ENCODE measurements at places on chromosomes 11 and 22.

DNA sequence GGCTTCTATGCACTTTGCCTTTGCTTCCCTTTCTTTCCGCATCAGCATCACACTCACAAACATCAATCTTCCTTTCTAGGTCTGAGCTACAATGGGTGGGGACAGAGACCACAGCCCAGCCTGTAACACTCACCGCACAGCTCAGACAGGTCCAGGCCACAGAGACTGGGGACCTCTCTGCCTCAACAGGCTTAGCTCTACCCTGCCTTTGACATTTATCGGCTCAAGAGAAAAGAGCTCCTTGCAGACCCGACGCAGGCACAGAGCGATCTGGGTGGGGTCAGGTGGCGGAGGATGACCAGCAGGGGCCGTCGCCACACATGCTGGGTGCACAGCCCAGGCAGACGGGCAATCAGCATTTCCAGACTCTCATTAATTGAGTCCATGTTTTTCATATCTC lies 837.3 kb downstream of the TBC1D22A start:
- DNase-seq: no peak

DNA sequence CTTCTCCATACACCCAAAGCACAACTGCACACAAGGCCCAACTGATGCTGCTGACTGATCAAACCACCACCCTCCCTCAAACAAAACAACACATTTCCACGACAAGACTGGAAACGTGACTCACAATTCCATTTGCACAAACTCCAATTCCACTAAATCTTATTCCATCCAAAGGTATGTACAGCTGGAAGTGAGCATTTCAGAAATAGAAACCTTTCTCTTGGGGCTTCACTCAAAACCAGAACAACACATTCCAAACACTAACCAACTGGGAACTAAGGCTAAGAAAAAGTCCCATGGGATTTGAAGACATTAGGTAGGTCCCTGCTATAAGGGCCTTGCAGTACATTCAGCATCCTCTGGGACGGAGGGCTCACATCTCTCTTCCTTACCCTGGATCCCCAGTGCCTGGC lies 19.6 kb downstream of the MORC2 start:
- peak; percentile 53 for DNase-seq

GRCh38 chr22:29780748-29781676 lies 13.8 kb downstream of the UQCR10 start:
- peak; percentile 92 for DNase-seq

DNA sequence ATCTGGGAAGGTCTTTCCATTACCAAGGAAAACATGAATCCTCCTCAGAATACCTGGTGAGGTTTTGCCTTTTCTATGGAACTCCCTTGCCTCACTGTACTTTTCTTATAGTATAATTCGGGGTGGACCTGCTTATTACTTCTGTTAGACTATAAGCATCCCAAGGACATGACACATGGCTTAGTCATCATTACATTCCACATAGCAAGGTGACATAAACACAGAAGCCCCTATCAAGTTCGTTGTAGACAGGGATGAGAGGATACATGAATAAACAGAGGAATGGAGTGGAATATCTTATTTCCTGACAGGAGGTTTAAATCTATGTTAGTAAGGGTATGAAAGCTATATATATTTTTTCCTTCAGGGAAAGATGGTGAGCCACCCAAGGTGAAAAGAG lies 532.2 kb upstream of the CCDC90B start:
- DNase-seq: no peak

DNA sequence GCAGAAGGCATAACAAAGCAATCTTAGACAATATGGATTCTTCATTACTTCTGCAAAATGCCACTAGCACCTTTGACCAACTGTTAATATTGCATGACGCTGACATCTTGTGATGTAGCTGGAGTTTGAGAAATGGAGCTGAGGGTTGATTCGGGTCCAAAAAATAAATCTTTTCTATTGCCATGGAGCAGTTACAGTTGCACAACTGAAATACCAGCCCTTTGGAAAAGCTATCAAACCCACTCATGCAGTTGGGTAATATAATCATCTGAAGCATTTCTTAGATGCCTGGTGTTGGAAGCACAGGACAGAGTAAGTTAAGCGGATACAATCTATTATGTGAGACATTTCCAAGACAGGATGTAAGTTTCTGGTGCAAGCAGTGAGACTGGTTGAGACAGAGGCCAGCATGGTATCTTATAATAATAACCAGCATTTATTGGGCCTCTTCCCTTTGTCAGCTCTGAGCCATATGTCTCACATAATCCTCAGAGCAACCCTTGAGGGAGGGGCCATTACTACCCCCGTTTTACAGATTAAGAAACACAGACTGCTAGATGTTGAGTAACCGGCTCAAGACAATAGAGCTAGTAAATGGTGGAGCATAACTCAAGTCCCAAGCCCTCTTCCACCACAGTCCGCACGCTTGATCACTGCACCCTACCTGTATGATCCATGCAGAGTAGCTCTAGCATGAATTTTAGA lies 74.9 kb upstream of the CAPRIN1 start:
- DNase-seq: peak; percentile 47

DNA sequence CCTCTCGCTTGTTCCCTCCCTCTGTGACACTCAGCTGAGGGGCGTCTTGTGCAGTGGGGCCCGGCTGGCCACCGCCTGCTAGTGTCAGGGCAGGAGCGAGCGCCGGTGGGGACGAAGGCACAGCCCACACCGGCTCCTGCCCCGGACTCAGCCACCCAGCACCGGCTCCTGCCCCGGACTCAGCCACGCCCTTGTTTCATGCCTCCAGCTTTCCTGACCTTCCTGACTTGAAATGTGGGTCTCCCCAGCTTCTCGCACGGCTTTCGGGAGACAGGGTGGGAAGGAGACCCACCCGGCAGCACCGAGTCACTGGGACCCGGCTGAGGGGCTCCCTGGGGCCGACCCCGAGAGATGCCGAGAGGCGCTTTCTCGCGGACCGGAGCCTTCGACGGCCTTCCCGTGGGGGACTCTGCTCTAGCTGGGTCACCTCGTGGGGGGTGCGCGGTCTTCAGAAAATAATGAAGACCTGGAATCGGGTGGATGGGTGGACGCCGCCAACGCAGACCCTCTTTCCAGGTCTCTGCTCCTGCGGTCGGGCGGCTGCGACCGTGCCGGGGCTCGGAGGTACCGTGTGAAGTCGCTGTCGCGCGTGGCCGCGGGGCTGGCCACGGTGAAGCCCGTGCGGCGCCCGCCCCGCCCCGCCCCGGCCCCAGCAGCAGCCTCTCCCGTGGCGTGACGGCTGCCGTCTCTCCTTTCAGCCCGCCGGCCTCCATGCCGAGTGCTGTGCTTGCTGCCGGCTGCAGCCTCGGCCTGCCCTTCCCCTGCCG lies 10.2 kb downstream of the GLB1L2 start:
- no peak for DNase-seq

DNA sequence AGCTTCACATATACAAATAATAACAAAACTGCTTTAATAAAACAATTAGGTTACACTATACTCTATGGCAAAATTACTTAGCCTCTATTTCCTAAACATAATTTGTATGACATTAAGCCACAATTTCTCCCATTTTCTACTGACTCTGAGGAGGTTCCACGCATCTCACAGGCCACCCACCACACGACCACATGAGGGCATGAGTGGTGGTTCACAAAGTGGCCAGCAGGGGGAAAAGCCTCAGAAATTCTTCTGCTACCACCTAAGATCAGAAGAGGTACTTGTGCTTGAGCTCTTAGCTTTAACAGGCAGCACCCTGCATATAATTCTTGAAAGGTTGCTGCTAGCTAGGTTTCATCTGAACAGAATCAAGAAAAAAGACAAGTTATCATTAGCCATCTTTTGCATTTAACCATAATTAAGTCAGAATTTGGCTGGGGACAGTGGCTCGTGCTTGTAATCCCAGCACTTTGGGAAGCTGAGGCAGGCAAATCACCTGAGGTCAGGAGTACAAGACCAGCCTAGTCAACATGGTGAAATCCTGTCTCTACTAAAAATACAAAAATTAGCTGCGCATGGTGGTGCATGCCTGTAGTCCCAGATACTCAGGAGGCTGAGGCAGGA lies 7.7 kb downstream of the LPXN start:
- DNase-seq: peak; percentile 39

DNA sequence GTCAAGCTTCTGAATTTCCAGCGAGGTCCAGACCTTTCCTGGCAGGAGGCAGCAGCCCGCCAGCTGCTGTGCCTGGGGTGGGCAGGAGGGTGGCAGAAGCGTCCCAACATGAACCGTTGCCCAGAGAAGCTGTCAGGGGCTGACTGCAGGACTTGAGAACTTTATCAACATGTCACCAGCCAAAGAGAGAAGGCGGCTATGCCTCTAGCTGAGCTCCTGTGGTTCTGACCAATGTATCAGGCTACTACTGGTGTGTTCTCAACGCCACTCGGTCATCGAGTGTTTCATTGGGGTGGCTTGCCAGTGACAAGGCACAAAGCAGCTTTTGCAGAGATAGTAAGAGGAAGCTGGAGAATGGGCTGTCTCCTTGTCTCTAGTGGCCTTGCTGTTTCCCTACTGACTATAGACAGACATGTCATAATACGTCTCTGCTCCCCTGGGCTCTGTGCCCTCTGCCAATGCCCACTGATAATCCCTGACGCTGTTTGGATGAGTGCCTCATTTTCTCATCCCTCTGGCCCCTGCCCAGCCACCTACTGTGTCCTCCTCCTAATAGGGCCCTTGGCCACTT lies 17.6 kb upstream of the ASCC2 start:
- DNase-seq: no peak

DNA sequence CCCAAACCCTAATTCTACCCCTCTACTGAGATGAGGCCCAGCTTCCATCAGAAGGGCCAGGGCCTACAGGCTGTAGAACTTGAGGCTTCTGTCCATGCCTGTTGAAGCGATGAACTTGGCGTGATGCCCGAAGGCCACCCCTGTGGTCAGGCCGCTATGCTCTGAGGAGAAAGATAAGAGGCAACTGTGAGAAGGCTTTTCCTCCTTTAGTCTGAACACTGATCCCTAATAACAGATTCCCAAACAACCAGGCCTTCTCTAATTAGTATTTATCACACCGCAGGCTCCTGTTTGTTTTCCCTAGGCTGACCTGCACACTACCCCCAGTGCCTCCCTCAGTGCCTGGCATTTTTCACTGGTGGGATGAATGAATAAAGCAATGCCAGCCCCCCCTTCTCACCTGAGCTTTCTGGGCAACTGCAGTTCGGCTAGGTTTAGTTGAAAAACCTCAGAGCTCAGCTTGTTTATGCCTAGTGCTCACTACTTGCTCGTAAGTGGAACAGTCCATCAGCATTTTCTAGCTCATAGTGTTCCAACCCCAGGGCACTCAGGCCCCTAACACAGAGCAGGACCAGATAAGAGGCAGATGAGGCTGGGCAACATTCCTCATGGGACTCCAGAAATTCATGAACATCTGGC lies 15.2 kb downstream of the PRPF19 start:
- DNase-seq: no peak

DNA sequence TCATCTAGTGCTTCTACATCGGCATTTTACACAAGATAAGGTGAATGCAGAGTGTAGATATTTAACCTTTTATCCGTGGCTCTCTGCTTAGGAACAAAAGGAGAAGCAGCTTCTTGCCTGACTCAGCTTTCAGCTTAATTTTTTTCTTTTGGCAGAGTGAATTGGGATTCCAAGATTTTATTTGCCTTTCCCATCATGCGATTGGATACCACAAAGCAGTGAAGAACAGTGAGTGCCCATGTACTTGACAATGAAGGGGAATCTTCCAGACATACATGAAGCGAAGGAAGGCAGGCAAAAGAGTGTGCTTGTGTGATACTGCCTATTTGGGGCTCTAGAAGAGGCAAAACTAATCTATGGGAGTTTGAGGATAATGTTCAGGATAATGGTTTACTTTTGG lies 17.0 kb upstream of the CHKA start:
- DNase-seq: no peak

- no peak for DNase-seq
Measured at GRCh38 chr11:119624629-119625028, 104.4 kb downstream of the NECTIN1 start.

- DNase-seq: no peak
Measured at GRCh38 chr11:102610200-102610599, 14.9 kb downstream of the MMP20 start.
